ENCODE measurements at places on chromosomes 3 and 15.

- no peak for DNase-seq
Observed at GRCh38 chr15:94480289-94480834, 249.0 kb downstream of the MCTP2 start.

DNA sequence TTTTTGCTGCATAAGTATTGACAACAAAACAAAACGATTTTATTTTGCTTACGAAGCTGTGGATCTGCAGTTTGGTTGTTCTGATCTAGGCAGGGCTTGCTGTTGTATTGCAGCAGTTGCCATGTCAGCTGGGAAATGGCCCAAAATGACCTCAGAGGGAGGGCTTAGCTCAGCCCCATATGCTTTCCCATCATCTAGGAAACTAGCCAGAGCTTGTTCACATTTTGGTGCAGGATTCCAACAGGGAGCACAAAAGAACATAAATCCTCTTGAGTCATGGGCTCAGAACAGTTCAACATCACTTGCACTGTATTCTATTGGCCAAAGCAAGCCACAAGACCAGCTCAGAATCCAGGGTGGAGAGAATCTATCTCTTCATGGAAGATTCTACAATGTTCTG lies 42.2 kb upstream of the ROBO2 start:
- no peak for DNase-seq

DNA sequence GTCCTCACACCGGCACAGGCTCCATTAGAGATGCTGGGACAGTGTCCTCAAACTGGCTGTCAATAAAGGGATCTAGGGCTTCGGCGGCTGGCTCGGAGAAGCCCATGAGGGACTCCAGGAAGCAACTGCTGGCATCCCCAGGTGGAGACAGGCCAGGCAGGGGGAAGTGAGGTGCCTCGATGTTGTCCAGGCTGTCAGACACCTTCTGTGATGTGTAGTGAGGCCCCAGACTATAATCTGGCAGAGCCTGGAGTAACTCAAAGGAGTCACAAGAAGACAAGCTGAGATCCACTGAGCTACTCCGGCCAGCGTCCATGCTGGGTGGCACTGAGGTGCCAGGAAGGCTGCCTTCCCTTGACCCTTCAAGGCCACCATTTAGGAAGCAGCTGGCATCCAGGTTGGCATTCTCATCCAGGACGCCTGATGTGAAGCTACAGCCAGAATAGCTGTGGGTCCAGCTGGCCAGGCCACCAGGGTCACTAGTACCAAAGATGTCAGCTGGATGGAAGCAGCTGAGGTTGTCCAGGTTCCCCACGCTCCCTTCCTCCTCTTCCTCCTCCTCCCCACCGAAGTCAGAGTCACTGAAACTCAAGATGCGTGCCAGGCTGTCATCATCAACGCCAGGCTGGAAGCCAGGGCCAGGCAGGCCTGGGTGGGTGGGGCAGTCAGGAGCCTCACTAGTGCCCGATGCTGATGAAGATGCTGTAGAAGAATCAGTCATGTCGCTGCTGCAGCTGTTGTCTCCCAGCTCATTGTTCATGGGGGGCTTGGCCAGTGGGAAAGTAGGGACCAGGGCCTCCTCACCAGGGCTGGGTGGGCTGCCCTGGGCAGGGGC lies 10.1 kb downstream of the CSRNP1 start:
- no peak for DNase-seq

DNA sequence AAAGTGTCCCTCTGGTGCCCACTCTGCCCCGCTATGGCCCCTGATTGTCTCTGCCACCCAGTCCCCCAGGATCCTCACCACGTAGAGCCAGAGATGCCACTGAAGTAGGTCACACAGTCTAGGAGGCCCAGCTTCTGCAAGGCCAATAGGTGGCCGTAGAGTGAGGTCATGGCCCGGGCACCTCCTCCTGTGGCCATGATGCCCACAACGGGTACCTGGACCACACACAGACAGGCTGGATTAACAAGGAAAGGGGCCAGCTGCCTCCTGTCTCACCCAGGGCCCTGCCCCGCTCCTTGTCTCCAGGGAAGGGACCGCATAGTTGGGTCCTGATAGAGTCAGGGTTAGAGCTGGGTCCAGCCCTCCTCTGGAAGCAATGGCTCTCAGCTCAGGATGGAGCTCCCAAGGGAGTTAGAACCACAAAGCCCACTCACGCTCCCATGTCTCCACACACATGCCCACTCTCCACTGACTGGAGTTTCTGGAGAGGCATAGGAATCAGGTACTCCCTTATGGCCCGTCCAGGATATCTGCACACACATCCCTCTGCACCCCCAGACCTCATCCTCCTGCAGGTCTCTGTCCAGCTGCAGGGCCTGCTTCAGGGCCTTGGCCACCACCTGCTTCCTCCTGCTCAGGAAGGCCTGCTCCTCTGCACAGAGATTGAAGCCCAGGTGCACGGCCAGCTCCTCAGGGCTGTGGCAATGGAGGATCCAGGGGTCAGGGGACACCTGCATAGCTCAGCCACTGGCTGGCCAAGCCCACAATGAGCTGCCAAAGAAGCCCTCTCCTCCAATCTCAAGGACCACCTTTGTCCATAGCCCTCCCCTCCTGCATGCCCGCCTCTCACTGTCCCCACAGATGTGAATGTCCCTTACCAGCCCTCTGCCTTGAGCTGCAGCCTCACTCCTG lies 13.2 kb downstream of the PLA2G4D start:
- DNase-seq: no peak

GRCh38 chr3:134315286-134316106 lies 58.8 kb downstream of the AMOTL2 start:
- DNase-seq: peak; percentile 76

All from lower leg skin (tissue), 4 donors.